ENCODE measurements at places on chromosomes 16 and 17.

- DNase-seq: peak; percentile 83
Measured at GRCh38 chr17:35930211-35931065, at the start of gene RDM1. Gene RDM1, minus strand, starts transcription at chr17:35930773. Its CDS starts 46 bp downstream, at chr17:35930727.

GRCh38 chr16:63876103-63876502 lies 1245.8 kb downstream of the CDH11 start:
- no peak for DNase-seq

DNA sequence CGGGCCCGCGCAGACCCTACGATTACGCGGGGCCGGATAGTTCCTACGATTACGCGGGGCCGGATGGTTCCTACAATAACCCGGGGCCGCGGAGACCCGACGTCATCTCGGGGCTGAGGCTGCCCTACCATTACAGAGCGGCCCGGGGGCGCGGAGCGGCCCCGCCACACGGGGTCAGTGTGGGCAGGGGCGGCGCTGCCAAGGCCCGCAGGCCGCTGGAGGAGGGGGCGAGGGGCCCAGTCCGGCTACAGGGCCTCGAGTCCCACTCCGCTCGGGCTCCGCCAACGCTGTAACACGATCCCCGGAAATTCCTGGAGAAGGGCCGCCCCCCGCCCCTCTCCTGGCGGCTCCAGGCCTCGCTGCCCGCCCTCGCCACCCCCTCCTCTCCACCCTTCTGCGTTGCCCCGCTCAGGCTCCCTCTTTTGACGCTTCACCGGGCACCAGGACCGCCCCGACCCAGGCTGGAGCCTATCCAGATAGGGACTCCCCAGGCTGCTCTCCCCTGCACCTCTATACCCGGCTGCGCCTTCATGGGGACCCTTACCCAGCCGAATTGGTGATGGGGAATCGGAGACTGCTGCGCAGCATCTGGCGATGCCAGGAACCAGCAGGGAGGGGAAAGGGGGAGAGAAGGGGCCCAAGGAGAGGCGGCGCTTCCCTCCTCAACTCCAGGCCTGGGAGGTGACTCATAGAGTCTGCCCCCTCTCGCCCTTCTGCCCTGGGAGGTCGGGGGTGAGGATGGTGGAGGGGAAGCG lies at the start of gene RAB34:
RAB34 (minus strand) TSS at position 291 of the 755 bp plus-strand sequence. CDS start 602 bp downstream, outside the sequence.
- DNase-seq: no peak

GRCh38 chr17:36907407-36907806 lies 29.9 kb upstream of the LHX1 start:
- no peak for DNase-seq

- DNase-seq: no peak
Measured at GRCh38 chr17:66691644-66692420, 143.1 kb upstream of the CACNG5 start.

DNA sequence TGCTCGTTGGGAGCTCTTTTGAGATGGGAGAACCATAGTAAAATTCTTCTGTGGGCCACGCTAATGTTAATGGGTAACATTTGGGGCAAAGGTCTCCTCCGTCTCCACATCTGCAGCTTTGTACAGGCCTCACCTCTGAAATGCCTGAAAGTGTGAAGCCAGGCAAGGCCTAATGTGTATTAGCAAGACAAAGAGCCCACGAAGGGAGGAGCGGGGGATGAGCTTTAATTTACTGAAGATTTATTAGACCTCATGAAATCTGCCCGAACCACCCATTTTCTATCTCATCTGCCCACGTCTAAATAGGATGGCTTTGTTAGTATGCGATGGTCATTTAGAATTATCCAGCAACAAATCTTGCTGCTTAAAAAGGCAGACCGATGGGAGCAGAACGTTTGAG lies 408.9 kb downstream of the PMP22 start:
- no peak for DNase-seq

Measured in CD4-positive, alpha-beta T cell treated with Interleukin-21 for 1 hour (primary cell).